Stimulated activated CD8-positive, alpha-beta memory T cell treated with anti-CD3 and anti-CD28 coated beads, Interleukin-4, amount 100 ng/mL, for 24 hours (primary cell): ENCODE measurements at places on chromosomes 12 and 14.
A peak's percentile ranks its signal among the peaks of the same experiment; 100 is the strongest.

- DNase-seq = no peak
Observed at GRCh38 chr14:95467657-95468056, 48.8 kb downstream of the SYNE3 start.

- no peak for DNase-seq
Observed at GRCh38 chr12:69919495-69919894, 94.5 kb downstream of the MYRFL start.

DNA sequence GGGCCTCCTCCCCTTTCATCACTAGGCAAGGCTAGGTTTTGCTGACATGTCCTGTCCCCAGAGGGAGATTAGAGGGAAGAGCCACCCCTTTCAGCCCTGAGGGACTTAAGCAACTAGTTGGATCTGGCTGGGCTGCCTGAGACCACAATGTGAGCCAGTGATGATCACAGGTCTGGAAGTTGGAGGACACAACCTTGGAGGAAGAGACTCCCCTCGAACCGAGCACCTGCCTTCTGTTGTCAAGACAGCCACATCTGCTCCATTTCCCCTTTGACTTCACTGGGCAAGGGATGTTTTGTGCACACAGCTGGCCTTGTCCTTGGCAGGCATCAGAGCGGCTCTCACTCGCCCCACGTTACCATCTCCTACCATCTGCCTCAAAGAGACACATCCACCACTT, 31.4 kb downstream of the MVK start:
- DNase-seq = no peak

DNA sequence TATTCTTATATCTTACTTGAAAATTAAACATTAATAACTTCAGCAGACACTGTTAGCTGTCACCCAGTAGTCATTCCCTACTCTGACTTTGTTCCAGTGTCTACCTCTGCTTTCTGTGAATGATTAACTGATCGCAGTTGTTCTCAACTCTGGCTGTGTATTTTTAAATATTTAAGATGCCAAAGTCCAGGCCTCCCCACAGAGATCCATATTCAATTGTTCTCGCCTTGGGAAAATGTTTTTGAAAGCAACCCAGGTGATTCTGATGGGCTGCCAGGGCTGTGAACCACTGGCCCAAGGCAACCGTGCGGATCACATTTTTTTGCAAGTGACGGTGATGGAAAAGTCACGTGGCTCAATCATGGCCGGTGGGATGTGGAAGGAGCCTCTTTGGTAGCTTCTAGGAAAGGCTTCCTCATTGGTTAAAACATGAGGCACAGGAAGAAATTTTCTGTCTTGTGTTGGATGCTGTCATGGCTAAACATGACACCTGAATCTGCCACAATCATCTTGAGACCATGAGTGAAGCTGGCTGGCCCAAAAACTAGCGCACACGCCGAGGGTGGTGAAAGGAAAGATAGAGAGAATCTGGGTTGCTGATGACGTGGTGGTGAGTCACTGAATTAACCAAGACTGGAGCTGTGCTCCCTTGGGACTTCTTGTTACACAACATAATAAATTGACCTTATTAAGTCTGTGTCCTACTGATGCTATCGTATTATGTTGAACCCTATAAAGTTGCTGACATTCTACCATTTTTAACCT, 37.2 kb downstream of the RDH12 start:
- DNase-seq = no peak

GRCh38 chr12:1162081-1162760, 171.2 kb downstream of the ERC1 start:
- DNase-seq = no peak

- DNase-seq = peak; percentile 38
Observed at GRCh38 chr12:219891-220352, 6.0 kb upstream of the SLC6A12 start.

GRCh38 chr14:104025534-104025933, 60.0 kb upstream of the ASPG start:
- no peak for DNase-seq

GRCh38 chr12:46165191-46165590, 103.7 kb downstream of the SLC38A1 start:
- DNase-seq = no peak

- no peak for DNase-seq
Observed at GRCh38 chr14:46885566-46885965, 234.0 kb upstream of the RPL10L start.

DNA sequence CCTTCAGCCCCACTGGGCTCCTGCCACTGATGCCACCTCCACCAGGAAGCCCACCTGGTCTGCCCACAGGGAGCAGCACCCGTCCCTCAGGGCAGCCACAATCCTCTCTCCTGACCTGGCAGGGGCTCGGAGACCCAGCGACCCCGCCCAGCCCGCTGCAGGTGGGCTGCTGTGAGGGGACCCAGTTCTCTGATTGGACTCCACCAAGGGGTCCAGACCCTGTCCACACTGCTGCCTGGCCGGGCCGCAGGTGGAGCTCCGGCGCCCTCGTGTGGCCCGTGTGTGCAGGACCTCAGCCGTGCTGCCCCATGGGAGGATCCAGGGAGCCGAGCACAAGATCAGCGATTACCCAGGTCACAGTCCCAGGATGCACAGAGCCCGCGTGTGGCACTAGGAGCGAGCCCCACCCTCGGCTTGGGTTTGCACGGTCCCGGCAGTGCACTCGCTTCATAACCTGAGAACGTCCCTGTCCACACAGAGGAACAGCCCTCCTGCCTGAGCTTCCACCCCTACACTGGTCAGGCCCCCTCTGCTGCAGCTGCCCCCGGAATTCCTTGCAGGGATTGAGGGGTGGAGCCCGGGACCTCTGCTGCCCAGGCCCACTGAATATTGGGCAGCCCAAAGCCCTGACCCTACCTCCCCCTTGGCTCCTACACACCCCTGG, 35.4 kb upstream of the TMEM179 start:
- peak; percentile 19 for DNase-seq

GRCh38 chr12:84075991-84076390, 836.6 kb downstream of the SLC6A15 start:
- no peak for DNase-seq

DNA sequence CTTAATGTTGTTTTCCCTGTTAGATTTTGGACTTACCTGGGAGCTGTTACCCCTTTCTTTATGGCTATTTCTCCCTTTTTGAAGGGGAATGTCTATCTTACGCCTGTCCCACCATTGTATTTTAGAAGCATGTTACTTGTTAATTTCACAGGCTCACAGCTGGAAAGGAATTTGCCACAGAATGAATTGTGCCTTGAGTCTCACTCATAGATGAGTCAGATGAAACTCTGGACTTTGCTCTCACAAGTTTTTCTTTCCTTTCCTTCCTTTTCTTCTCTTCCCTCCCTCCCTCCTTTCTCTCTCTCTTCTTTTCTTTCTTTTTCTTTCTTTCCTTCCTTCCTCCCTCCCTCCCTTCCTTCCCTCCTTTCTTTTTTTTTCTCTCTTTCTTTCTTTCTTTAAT, 9.3 kb upstream of the ATF7IP start:
- no peak for DNase-seq

DNA sequence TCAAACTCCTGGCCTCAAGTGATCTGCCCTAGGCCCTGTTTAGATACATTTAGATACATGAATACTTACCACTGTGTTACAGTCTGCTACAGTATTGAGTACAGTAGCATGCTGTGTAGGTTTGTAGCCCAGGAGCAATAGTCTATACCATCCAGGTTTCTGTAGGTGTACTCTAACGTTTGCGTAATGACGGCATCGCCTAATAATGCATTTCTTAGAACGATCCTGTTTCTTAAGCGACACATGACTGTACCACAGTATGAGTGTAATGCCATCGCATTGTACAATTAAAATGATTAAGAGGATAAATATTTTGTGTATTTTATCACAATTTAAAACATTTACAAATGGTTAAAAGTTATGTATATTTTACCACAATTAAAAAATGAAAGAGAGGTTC, 18.9 kb downstream of the TMEM120B start:
- no peak for DNase-seq

DNA sequence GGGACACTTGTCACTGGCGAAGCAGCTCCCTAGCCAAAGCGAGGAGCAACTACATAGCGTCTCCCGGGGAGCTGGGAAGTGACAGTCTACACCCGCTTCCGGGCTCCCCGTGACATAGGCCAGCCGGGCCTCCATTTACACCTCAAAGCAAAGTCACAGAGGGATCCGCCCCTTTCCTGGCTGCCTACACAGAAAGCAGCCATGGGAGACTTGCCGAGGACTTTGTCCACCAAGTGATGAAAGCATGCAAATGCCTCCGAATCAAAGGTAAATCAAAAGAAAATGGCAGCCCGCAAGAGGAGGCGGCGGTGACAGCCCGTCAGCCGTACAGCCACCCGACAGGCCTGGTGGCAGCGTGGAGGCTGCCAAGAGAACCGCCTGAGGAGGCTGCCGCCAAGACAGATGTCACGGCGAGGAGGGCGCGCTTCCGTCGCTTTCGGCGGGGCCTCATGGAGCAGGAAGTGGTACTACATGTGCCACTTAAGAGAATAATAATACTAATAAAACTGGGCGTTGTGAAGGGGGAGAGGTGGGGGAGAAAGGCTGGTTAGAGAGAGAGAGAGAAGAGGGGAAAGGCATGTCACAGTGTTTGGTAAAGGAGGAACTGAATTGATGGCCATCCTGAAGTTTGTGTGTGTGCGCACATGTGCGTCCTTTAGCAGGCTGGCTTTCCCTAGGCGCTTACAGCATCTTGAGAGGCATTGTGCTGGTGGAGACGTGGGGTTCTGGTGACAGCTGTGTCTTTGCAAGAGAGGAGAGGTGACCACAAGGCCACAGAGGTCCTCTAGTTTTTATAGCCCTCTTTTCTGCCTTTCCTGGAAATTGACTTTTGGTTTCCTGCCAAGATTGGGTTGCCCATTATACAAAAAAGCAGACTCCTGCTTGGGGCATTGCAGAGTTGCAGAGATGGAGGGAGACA, 661.7 kb downstream of the VRK1 start:
- DNase-seq = peak; percentile 57

DNA sequence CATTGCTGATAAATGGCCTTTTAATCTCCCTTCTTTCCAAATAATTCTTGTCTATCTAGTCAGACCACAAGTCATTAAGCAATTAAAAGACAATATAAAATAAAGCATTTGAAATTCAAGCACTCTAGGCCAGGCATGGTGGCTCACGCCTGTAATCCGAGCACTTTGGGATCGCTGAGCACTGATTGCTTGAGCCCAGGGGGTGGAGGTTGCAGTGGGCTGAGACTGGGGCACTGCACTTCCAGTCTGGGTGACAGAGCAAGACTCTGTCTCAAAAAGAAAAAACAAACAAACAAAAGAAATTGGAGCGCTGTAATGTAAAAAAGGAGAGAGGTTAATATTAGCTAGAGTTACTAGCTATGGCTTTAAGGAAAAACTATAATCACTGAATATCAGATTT, 30.5 kb upstream of the CSRP2 start:
- DNase-seq = no peak

DNA sequence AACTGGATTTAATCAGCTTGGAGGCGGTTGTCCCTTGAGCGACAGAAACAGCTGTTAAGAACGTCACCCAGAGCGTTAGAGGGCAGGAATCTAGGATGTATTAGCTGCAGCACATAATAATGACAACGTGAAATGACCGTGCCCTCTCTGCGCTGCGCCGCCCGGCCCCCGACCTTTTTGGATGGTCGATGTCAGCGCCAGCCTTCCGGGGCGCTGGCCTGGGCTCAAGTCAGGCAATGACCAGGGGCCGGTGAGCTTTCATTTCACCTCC, 427 bp upstream of the TMEM120B start:
- no peak for DNase-seq
